ENCODE measurements at places on chromosomes 1 and 21. TPM values are rescaled to one million over a fixed set of nuclear protein-coding genes. Genes with fewer than 3 reads are reported as not detected.

TNFRSF4 gene
- total RNA-seq = 9.1 TPM

ADORA1 gene
- total RNA-seq = 1.5 TPM

GRCh38 chr1:86950712-86951419 lies 36.4 kb downstream of the HS2ST1 start:
- DNase-seq = no peak

DNA sequence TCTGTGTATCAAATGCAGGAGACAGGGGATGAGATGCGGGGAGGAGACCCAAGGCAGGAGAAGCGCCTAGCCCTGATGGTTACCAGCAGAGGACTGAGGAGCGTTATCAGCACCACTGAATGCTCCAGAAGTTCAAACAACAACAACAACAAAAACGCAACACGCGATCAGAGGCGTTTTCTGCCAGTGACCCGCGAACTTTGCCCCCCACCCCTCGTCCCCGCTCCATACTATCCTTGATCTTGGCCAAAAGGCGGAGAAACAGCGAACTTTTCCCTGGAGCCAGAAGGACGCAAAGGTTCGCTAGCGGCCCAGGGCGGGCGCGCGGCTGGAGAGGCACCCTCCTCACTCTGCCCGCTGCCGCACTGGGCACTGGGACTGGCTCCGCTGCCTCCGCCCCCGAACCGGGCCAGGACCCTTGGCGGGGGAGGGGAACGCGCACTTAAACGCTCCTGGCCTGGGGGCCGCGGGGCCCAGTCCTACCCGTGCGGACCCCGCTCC lies 699 bp downstream of the ECHDC2 start:
- no peak for DNase-seq

GRCh38 chr1:153248176-153248879 lies 11.2 kb upstream of the LORICRIN start:
- no peak for DNase-seq

GRCh38 chr1:150708595-150708994 lies 11.6 kb upstream of the GOLPH3L start:
- DNase-seq = no peak

SHE gene
- 19.8 TPM for total RNA-seq

DNA sequence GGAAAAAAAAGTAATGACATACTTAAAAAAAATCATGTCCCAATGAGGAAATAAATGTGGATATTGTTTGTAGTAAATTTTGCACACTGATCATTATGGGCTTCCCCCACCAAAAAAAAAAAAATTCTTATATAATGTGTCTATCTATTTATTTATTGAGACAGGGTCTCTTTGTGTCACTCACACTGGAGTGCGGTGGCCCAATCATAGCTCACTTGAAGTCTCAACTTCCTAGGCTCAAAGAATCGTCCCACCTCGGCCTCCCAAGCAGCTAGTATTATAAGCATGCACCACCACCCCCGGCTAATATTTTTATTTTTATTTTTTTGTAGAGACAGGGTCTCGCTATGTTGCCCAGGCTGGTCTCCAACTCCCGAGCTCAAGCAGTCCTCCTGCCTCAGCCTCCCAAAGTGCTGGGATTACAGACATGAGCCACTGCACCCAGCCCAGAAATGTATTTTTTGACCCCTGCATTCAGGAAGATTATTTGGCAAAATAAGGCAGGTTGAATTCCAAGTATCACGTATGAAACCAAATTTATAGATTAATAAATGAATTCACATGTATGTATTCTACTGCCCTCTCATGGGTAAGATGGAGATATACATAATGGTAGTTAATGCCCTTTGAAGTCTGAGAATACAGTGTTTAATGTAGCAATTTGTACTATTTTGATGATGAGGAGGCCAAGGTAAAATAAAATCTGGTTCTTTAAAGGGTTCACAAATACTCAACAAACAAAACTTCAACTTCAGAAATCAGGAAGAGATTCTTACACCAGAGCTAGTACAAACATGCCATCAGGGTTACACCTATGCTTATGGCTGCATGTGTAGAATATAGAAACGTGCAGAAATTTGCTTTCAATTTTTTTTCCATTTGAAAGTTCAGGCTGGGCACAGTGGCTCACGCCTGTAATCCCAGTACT lies 1.4 kb upstream of the DENND2C start:
- no peak for DNase-seq

S100A11 gene
- 75.1 TPM for total RNA-seq

DNA sequence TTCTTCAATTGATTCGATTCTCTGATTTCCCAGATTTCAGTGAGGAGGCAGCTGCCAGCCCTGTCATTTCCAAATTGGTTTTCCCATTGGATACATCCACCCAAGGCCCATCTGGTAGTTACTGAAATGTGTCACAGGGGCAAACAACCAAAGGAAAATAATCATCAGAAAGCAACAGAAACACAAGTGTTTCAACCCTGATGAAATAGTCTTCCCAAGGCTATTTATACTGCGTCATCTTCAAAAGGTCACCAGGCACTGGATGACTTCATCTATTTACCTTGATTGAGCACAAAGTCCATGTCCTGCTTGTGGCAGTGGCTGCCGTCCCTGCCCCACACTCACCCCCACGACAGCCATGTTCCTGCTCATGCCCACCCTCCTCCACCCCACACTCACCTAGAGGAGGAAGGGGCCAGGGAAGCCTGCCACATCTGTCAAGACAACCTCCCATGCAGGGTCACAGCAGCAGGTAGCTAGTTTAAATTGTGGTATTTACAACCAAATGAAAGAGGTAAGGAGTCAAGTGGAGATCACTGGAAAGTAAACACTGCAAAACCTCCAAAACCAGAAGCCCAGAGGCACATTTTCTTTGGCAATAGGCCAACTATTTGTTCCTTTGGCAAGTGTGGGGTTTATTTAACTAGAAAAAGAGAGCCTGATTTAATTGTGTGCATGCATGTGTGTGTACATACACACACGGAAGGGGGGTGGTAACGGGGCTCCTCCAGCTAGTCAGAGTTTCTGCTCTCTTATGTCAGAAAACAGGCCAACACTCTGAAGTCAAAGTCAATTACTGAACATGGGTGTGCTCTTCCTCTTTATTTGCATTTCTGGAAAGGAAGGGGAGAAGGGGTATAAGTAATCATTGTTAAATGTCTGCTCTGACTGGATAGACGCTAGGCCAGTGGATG lies 49.5 kb upstream of the RAB4A start:
- peak; percentile 66 for DNase-seq

ZNF593OS gene
- total RNA-seq = not detected

ERG gene
- total RNA-seq = 4.2 TPM

DNA sequence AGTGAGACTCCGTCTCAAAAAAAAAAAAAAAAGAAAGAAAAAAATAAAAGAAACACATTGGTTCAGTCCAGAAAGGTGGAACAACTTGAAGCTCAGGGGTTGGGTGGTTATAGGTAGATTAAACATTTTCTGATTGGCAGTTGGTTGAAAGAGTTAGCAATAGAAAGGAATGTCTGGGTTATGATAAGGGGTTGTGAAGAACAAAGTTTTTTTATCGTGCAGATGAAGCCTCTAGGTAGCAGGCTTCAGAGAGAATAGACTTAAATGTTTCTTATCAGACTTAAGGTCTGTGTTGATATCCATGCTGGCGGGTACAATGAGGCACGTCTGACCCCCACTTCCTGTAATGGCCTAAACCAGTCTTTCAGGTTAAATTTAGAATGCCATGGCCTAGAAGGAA lies 45.0 kb upstream of the PDE9A start:
- no peak for DNase-seq

DNA sequence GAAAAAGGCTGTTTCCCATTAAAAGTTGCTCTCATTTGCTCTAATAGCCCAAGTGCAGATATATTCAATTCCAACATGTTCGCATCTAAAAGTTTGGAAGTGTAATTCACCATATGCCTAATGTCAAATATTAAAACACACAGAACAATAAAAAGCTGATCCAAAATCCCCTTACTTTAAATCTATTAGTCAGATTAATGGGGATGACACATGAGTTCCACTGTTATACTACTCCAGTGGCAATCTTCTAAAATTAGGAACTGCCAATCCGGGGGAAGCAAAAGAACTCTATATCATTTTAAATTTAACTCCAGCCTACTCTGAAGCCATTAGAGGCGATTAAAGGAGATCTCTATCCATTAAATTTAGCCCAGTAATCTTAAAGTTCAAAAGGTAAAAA lies 317.1 kb downstream of the NTNG1 start:
- no peak for DNase-seq

GRCh38 chr1:81366173-81366572 lies 434.6 kb upstream of the ADGRL2 start:
- DNase-seq = no peak

- DNase-seq = no peak
Observed at GRCh38 chr1:57752843-57753242, 329.0 kb upstream of the DAB1 start.

SNAPIN gene
- 28.4 TPM for total RNA-seq

- DNase-seq = no peak
Observed at GRCh38 chr1:5856246-5856815, 135.9 kb downstream of the NPHP4 start.

- no peak for DNase-seq
Observed at GRCh38 chr1:36199934-36200741, 24.1 kb upstream of the THRAP3 start.

GRCh38 chr1:85132078-85132720 lies 68.6 kb downstream of the SYDE2 start:
- DNase-seq = no peak

AJAP1 gene
- 0.35 TPM for total RNA-seq

GRCh38 chr1:208190784-208191183 lies 53.4 kb downstream of the PLXNA2 start:
- DNase-seq = no peak

LIN28A gene
- total RNA-seq = not detected

DNA sequence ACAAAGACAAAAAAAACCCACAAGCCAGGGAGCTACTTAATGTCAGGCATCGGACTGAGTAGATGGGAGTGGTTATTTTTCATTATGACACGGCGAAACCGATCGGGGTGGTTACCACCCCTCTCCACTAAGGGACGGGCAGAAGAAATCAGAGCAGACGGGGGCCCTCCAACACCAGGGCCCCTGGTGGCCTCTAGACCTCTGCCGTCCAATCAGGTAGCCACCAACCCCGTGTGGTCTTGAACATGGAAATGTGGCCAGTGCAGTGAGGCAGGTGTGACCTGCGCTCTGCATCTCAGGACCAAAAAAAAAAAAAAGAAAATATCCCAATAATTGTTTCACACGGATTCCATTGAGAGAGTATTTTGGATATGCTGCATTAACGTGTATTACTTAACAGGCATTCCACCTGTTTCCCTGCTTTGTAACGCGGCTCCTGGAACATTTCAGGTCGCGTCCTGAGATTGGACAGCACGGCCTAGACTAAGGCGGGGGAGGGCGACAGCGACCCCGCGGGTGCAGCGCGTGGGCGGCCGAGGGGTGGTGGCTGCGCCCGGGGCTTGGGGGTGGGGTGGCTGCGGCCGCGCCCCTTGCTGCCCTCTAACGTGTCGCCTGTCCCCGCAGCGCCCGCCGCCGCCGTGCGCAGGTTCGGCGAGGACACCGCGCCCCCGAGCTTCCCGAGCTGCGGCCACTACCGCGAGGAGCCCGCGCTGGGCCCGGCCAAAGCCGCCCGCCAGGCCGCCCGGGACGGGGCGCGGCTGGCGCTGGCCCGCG lies 48.3 kb downstream of the SIM2 start:
- no peak for DNase-seq

GPR157 gene
- 208 TPM for total RNA-seq

DNA sequence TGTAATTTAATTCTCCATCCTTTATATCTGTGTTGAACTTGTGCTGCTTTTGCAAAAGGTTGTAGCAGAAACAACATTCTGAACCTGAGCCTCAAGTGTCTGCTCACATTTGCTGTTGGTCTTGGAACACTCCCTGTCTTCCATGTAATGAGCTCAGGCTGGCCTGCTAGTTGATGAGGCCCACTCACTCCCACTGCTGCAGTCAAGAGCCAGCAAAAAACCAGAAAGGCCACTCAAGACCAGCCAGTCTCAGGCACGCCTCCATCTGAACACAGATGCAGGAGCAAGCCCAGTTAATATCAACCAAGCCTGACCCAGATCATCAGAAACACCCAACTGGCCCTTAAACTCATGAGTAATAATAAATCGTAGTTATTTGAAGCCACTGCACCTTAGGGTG lies 342.2 kb upstream of the NFIA start:
- DNase-seq = no peak

GRCh38 chr1:160236806-160237205 lies 25.5 kb downstream of the DCAF8 start:
- DNase-seq = no peak

DNA sequence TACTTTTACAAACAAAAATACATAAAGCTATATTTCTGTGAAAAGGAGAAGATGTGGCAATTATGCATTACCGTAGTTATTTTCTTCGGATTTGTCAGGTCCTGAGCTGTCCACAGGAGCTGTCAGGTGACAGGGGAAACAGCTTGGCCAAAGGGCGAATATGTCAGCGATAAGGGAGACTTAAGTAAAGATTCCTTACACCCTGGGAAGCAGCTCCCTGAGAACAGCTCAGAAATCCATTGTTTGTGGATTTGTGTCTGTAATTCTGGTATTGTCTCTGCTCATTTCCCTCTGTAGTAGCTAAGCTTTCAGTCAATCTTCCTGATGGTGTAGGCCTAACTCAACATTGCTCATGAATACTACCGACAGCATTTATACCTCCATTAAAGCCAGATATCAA lies 7.1 kb upstream of the CD34 start:
- no peak for DNase-seq

HOOK1 gene
- total RNA-seq = 29.6 TPM

SRSF11 gene
- 202 TPM for total RNA-seq

GRCh38 chr1:28111157-28111556 lies 22.7 kb upstream of the EYA3 start:
- no peak for DNase-seq

DNA sequence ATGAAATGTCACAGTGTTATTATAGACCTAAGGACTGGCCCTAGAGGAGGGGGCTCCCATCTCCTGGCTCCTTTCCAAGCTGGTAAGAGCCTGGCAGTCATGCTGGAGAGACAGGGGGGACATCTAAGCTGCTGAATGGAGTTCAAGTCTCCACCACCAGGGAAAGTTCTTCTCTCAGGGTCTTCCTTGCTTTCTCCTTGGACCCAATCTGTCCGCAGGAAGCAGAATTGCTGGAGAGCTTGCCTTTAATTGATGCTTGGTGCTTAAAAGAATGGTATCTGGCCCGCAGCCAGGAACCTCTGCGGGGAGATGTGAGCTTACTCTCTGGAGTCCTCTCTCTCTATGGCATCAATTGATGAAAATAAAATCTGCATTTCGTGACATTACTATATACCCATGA lies 25.1 kb downstream of the IRF2BP2 start:
- no peak for DNase-seq

SNIP1 gene
- 17.6 TPM for total RNA-seq

FAM43B gene
- total RNA-seq = not detected

- no peak for DNase-seq
Observed at GRCh38 chr21:38337793-38338192, 81.0 kb downstream of the KCNJ15 start.

- DNase-seq = no peak
Observed at GRCh38 chr1:89941110-89941766, 53.7 kb upstream of the ZNF326 start.
